NCI-H510A treated with DMSO at 0.1 percent for 48 hours (cell line): ENCODE measurements at places on chromosomes 12 and 14.

- no peak for DNase-seq
Observed at GRCh38 chr12:19095331-19095730, 34.2 kb upstream of the PLEKHA5 start.

GRCh38 chr14:73744874-73745529 is 30.8 kb upstream of the PNMA1 start:
- DNase-seq: no peak

- DNase-seq: no peak
Observed at GRCh38 chr14:99509871-99510555, 28.8 kb downstream of the CCNK start.

DNA sequence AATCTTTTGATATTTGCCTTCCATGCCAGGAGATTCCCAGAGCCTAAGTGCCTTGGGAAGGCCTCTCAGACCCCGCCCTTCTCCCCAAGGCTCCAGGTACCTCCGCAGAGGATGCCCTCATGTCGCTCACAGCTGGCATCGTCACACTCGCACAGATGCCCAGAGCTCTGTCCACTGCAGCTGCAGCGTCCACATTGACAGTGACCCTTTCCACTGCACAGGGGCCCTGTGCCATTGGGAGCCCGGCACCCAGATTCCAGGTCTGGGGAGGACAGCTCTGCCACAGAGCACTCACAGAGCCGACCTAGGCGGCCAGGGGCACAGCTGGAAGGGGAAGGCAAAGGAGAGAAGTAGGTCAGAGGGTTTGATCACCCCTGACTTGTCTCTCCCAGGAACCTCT is 12.3 kb upstream of the CSAD start:
- no peak for DNase-seq

- no peak for DNase-seq
Observed at GRCh38 chr12:88556213-88556774, 24.0 kb downstream of the KITLG start.

GRCh38 chr12:110403976-110404682 is 621 bp upstream of the ANAPC7 start:
- DNase-seq: peak; percentile 94

DNA sequence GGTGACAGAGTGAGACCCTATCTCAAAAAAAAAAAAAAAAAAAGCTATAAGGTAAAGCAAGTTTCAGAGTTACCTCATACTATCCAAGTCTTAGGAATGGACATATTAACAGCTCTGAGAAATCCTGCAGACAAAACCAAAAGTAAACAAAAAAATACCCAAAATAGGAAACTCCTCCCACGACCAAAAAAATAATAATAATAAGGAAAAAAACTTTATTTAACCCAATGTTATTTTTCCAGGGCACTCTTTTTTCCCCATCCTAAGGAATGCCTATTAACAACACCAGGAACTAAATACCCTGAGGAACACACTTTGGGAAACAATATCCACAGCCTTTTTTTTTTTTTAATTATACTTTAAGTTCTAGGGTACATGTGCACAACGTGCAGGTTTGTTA is 135.5 kb upstream of the CCND2 start:
- DNase-seq: no peak

GRCh38 chr12:102475355-102475754 is 5.0 kb downstream of the IGF1 start:
- no peak for DNase-seq

- DNase-seq: no peak
Observed at GRCh38 chr12:33994857-33995808, 27.2 kb upstream of the ALG10 start.

DNA sequence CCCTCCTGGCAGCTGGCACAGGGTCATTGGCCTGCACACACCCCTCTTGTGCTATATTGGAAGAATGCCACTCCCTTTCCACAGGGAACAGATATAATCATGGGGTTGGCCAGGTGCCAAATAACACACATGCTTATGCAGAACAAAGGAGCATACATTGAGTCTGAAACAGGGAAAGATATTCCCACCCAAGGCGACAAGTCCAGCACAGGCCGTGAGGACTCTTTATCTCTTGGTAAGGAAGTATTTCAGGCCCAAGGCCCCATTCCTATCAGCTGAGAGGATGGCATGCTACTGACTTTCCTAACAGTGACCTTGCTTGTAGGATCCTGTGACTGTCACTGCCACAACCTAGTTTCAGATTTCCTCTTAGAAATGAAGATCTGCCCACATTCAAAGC is 59.0 kb upstream of the STXBP6 start:
- peak; percentile 5 for DNase-seq

GRCh38 chr14:81942071-81942470 is 408.4 kb upstream of the SEL1L start:
- no peak for DNase-seq

DNA sequence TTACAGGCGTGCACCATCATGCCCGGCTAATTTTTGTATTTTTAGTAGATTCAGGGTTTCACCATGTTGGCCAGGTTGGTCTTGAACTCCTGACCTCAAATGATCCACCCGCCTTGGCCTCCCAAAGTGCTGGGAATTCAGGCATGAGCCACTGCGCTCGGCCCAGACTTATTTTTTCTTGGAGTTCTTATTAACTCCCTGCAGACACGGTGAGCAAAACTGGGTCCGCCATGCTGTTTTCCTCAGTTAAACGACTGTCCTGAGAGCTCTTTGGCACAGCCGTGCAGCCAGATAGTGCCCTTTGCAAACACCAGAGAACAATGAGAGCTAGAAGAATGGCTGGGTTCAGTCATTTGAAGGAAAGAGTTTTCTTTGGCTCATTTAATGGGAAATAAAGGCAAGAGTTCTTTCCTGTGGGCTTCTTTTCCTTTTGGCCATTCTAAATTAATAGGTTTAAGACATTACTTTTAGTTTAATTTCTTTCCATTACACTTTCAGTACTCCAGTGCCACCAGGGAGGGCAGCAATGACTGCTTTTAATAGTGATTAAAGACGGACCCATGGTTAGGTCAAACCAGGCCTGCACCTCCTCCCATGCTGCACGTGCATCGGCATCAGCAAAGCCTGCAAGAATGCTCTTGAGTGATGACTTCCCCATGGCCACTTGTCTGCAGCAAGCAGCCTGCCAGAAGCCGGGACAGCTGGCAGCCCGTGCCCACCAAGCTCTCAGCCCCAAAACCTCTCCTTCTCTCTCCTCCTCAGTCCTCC is 60.7 kb downstream of the VCPKMT start:
- DNase-seq: no peak

DNA sequence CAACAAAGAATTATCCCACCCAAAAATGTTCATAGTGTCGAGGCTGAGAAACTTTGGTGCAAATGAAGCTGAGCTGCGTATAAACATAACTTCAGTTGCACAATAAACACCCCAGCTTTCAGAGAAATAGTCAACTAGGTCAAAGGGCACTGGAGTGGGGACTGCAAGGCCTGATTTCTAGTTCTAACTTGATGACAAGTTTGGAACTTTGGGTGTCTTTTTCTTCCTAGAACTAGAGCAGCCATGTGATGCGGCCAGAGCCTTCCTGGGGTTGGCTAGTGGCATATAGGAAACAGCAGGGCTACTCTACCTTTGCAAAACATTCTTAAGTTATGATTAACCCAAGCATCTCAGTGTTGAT is 298.4 kb upstream of the AMIGO2 start:
- no peak for DNase-seq
